COR-L47 (cell line): ENCODE measurements at places on chromosomes 12 and 14.

GRCh38 chr14:90548455-90548854, 151.6 kb downstream of the CALM1 start:
- DNase-seq = no peak

GRCh38 chr14:87084908-87085307, 908.1 kb downstream of the GALC start:
- no peak for DNase-seq

- DNase-seq = no peak
Observed at GRCh38 chr12:76921891-76922664, 43.3 kb upstream of the CSRP2 start.

- no peak for DNase-seq
Observed at GRCh38 chr12:19482036-19482435, 42.7 kb downstream of the AEBP2 start.

GRCh38 chr14:59161561-59162175, 26.8 kb upstream of the DAAM1 start:
- no peak for DNase-seq

- DNase-seq = no peak
Observed at GRCh38 chr12:18414671-18415070, 153.4 kb downstream of the PIK3C2G start.

DNA sequence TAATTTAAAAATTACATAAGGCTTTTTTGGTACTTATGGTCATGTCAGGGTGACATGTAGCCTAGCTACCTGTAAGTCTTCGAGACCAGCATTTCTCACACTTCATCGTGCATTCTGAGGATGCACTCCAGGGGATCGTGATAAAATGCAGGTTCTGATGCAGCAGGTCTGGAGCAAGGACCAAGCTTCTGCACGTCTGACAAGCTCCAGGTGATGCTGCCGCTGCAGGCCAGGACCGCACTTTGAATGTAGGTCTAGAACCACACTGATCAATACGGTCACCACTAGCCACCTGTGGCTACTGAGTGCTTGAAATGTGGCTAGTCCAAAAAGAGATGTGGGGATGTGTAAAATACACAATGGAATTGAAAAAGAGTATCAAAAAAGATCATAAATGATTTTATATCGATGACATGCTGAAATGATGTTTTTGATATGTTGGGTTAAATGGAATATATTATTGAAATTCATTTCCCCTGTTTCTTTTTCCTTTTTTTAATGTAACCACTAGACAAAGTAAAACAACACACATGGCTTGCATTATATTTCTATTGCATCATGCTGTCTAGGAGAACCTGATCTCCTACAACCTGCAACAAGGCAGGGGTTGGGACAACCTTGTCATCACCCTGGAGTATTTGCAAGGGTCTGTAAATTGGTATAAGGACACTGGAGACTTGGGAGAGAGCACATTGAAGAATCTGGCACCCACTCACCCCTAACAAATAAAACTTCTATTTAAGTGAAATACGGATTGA, 142.4 kb downstream of the DPF3 start:
- DNase-seq = no peak

DNA sequence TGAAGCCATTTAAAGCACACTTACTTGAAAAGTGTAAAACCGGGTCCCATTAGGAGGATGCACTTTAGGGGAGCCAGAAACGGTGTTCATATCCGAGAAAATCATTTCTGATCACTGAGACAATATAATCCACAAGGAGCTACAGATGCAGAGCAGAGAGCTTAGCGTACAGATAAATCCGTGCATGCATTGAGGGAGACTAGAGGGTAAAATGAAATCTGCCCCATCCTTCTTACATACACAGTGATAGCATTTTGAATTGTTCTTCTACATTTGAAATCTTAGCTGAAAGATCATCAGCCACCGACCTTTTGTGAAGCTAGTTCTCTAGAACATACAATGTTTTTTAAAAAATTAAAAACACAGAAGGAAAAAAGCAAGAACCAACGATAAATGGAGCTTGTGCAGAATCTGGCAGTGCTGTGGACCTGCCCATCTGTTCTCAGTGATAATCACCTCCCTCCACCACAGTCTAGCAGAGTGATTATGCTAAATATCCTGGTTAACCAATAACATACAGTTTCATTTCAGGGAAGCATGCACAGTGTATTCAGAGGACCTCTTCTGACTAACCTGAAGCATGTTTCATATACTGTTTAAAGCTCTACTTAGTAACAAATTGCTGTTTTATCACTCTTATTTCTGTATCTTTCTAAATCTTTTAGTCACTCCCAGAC, 161.1 kb downstream of the PPFIA2 start:
- DNase-seq = peak; percentile 77

GRCh38 chr14:63860146-63860545, 7.3 kb downstream of the SYNE2 start:
- no peak for DNase-seq

DNA sequence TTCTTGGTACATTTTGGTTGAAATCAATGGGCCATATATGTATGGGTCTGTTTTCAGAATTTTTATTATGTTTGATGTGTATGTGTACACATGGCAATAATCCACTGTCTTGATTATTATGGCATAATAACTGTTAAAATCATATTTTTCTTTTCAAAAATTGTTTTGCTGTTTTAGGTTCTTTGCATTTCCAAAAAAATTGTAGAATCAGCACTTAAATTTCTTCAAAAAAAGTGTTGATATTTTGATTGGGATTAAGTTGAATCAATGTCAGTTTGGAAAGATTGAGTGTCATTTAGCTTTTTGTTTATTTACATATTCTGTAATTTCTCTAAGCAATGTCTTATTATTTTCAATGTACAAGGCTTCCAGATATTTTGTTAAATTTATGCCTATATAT, 154.1 kb downstream of the SLC5A8 start:
- DNase-seq = no peak

GRCh38 chr14:46734286-46734685, 82.7 kb upstream of the RPL10L start:
- DNase-seq = no peak

- no peak for DNase-seq
Observed at GRCh38 chr12:96751626-96752025, 155.4 kb upstream of the NEDD1 start.

DNA sequence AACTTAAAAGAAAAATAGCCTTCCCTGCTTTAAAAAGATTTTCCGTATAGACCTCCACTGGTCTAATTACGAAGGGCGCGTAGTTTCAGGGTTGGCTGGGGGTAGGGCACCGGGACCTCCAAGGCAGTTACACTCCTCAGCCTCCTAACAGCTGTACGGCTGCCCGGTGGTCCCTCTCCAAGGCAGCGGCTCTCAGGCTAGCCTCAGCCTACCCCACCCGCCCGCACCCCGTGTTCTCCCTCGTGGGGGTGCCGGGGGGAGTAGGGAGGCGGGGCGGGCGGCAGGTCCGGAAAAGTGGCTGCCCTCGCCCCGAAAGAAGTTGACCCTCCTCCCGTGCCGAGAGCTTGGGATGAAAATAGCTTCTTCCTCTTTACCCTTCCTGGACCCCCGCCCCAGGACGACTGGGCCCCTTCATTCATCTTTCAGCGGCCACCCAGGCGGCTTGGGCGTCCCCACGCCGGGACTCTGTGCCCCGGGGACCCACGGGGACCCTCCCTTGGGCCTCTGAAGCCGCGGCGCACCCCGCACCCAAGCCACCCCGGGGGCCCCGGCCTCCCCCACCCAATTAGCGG, 991 bp upstream of the RCOR1 start:
- peak; percentile 44 for DNase-seq

DNA sequence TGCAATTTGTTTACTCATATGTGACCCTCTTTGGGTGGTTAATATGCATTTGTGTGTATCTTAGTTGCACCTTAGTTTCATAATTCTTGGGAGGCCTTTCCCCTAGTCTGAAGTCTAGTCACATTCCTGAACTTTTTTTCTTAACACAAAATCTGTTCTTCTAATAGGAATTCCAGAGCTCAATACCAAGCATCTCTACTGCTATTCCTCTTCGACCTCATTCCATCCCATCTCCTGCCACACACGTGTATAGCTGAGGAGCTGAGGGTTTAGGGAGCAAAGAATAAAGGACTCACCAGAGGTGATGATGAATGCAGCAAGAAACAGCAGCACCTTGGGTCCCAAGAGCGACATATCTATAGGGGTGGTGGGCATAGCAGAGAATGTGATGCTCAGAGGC, 875 bp downstream of the MFAP5 start:
- no peak for DNase-seq

DNA sequence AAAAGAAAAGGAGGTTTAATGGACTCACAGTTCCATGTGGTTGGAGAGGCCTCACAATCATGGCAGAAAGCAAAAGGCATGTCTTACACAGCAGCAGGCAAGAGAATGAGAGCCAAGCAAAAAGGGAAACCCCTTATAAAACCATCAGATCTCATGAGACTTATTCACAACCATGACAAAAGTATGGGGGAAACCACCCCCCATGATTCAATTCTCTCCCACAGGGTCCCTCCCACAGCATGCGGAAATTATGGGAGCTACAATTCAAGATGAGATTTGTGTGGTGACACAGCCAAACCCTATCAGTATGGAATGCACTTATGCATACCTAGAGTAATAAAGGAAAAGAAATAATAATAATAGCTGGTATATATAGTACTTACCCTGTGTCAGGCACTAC, 4.5 kb upstream of the GLIPR1 start:
- DNase-seq = no peak

DNA sequence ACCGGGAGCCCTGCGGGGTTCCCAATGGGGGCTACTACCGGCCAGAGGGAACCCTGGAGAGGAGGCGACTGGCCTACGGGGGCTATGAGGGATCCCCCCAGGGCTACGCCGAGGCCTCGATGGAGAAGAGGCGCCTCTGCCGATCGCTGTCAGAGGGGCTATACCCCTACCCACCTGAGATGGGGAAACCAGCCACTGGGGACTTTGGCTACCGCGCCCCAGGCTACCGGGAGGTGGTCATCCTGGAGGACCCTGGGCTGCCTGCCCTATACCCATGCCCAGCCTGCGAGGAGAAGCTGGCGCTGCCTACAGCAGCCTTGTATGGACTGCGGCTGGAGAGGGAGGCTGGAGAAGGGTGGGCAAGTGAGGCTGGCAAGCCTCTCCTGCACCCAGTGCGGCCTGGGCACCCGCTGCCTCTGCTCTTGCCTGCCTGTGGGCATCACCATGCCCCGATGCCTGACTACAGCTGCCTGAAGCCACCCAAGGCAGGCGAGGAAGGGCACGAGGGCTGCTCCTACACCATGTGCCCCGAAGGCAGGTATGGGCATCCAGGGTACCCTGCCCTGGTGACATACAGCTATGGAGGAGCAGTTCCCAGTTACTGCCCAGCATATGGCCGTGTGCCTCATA, 9.7 kb downstream of the TNS2 start:
- no peak for DNase-seq

GRCh38 chr12:31928246-31929026, 30.8 kb upstream of the RESF1 start:
- no peak for DNase-seq

- no peak for DNase-seq
Observed at GRCh38 chr12:53674977-53675700, 744 bp downstream of the ATP5MC2 start.

GRCh38 chr14:52360831-52361230, 46.7 kb downstream of the PTGER2 start:
- DNase-seq = no peak

DNA sequence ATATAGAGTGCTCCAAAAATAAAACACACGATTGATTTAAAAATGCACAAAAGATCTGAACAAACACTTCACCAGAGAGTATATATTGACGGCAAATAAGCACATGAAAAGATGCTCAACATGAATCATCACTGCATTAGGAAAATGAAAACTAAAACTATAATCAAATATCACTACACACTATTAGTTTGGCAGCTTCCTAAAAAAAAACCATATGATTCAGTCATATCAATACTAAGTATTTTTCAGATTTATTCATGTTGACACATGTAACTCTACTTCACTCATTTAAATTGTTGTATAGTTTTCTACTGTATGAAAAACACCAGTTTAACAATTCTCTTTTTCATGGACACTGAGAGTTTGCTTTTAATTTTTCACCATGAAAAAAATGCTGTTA, 41.6 kb downstream of the EXOC5 start:
- DNase-seq = no peak

GRCh38 chr14:83312511-83312910, 1778.9 kb upstream of the SEL1L start:
- no peak for DNase-seq

GRCh38 chr12:119671070-119671469, 3.1 kb downstream of the PRKAB1 start:
- no peak for DNase-seq

- no peak for DNase-seq
Observed at GRCh38 chr14:28300356-28300755, 466.2 kb upstream of the FOXG1 start.

- no peak for DNase-seq
Observed at GRCh38 chr12:19799895-19800602, 360.8 kb downstream of the AEBP2 start.

DNA sequence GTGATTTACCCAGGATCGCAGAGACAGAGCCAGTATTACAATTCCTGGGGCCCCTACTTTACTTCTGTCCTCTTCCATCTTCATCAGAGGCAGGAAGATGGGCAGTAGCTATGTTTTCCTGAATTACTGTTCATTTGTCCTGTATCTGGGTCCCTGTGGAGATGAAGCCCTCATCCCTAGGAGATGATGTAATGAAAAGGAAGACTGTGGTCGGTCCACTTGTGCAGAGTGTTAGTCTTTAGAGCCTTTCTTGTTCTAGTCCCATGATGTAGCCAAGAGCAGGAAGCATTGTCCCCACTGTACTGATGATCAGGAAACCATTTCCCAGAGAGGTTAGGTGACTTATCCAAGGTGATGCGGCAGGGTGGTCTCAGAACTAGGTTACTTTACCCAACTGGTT, 2.6 kb downstream of the CD9 start:
- DNase-seq = no peak

DNA sequence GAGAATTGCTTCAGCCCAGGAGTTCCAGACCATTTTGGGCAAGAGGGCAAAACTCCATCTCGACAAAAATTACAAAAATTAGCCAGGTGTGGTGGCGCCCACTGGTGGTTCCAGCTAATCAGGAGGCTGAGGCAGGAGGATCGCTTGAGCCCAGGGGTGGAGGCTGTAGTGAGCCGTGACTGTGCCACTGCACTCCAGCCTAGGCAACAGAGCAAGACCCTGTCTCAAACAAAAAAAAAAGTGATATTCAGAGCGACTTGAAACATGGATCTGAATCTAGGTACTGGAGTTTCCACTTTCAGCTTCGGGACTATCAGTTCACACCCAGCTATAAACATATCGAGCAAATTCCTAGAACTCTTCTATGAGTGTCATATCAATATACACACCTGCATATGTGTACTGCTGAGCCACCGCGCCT, 16.3 kb upstream of the RNF34 start:
- DNase-seq = no peak
